Astrocyte of the spinal cord (primary cell): ENCODE measurements at places on chromosomes 12 and 14.

DNA sequence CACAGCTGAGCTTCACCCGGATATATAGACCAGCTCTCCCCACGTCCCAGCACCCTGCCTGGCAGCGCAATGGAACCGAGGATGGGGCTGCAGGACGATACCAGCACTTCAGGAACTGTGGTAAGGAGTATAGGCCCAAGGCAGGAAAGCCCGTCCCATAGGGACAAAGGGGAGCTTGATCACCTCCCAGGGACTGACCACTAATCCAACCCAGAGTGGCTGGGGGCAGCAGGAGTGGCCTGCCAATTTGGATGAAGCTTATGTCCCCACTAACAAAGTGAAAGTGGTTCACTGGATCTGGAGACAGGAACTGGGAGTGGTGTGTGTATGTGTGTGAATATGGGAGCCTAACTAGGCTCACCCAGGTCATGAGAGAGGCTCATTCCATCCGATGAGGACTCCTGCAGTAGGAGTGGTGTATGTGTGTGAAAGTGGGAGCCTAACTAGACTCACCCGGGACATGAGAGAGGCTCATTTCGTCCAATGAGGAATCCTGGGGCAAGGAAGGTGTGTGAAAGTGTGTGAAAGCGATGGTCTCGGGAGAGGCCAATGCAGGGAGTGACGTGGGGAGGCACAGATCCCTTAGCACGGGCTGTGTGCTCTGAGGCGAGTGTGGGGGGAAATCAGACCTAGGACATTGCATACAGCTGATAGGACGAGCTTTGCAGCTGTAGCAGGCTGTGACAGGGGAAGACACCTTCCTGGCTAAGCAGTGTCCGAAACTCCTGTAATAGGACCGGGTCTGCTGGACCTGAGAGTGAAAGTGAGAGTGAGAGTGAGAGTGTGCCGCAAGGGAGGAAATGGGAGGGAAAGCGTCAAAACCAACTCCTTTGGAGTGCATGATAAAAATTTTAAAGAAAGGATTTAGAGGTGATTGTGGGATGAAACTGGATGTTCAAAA is 25.7 kb downstream of the KLRK1 start:
- DNase-seq, result peak; percentile 56

DNA sequence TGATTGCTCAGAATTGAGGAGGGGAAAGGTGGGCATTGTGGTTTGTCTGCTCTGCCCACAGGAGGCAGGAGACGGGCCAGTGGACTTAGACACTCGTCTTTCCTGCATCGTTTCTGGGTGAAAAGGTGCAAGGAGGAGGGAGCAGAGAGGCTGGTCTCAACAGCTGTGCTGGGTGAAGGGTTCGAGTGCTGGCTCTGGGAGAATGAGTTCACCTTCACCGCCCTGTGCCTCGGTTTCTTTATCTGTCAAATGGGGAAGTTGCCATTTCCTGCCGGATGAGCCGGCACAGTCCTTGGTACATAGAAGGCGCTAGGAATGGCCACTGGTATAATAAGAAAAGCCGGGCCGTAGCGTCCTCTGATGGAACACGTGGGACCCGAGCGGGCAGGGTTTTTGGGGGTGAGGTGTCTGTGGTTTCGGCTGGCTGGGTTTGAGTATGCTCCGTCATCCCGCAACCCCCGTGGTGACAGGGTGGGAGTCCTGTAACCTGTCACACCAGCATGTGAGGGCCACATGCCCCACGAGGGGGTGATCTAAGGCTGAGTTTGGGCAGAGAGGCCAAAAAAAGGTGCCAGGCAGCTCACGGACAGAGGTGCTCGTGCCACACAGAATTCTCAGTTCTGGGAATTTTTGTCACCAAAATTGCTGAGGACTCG is 7.3 kb downstream of the BCL7A start:
- no peak for DNase-seq

- DNase-seq, result no peak
These were observed at the start of gene KLRG1 for GRCh38 chr12:8989413-8989812. Gene KLRG1, plus strand, starts transcription at chr12:8989546. Its CDS starts 90 bp downstream, at chr12:8989636.

- no peak for DNase-seq
These were observed 3.6 kb downstream of the ITGA7 start for GRCh38 chr12:55703901-55704761.

GRCh38 chr14:37668646-37669045 is 73.2 kb downstream of the TTC6 start:
- peak; percentile 14 for DNase-seq

GRCh38 chr14:67883717-67884116 is 64.1 kb downstream of the RAD51B start:
- DNase-seq, result peak; percentile 19

DNA sequence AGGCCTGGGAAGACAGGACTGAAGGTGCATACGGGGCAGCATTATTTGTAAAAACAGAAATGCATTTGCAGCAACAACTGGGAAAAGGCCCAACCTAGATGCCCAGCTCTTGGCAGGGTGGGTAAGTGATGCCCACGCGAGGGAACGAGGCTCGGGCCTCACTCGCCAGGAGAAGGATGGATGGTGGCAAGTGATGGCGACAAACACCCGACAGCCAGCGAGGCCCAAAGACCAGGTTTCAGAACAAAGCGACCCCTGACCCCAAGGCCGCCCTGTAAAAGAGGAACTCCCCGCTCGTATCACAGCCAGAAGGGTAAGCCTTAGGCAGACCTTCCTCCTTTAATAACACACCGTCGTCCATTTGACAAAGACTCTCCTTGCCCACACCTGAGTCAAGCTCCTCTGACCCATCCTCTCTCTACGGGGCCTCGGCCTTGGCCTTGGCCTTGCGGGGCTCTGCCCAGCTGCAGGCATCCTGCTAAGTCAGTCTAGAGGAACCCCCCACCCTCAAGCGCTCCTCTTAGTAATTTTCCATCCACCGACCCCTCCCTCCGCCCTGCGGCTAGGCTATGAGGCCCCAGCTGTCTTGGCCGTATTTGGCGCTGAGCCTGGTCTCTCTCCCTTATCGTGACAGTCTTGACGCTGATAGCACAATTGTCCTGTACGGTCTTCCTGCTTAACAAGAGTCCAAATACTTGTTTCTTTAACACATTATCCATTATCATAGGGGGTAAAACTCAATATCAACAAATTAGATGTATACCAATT is 80.2 kb downstream of the NCOR2 start:
- no peak for DNase-seq
